HFFc6 (cell line): ENCODE measurements at places on chromosomes 16 and 17.
A peak's percentile ranks its signal among the peaks of the same experiment; 100 is the strongest.

- DNase-seq: no peak
Measured at GRCh38 chr17:40931311-40931710, 6.1 kb downstream of the KRT23 start.

- DNase-seq: no peak
Measured at GRCh38 chr17:79041723-79042420, 17.9 kb downstream of the C1QTNF1 start.

GRCh38 chr17:35773129-35773528, 12.4 kb downstream of the C17orf50 start:
- no peak for DNase-seq

- DNase-seq: no peak
Measured at GRCh38 chr16:88005968-88006367, 54.7 kb downstream of the BANP start.

GRCh38 chr17:36578671-36579070, 13.0 kb upstream of the DHRS11 start:
- DNase-seq: no peak

DNA sequence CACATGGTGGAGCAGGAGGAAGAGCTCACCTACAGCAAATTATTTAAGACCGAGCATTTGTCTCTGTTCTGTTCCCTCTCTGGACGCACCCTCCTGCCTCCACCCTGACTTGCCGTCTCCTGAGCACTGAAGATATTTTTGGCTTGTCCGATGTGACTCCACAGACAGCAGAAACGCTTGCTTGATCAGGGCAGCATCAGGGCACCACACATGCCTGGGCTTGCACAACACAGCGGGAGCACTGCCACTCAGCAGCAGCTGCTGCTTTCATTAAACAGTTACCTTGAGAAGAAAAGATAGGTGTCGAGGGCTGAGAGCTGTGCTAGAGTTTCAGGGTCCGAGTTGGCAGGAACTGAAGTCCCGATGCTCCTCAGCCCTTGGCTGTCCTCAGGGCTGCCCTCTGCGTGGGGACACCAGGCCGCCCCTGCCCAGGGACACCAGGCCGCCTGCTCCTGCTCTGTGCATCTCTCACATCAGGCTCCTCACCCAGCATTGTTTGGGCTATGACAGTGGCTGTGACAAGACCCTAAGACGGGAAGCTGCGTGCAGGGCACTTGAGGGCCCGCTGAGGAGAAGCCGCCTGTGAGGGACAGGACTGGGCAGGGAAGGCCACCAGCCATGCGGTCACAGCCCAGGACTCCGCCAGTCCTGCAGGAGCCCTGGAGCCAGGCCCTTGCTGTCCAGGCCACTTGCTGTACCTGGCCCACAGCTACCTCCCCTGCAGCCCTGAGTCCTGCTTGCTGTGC, 21.3 kb upstream of the CDH15 start:
- DNase-seq: no peak

DNA sequence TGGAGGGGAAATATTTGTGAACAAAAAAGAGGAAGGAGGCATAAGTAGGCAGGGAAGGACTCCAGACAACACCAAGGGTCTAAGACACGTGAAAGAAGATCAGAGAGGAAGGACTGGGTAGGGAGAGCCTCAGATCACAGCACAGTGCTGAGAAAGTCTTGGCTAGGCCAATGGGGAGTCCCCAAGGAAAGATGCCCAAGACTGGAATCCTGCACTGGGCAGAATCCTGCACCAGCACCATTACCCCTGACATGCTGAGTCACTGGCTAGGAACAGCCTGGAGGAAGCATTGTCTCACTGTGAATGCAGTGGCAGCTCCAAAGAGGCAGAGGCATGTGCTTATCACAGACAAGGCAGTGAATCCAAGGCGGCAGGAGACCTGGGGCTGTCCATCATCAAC, 19.2 kb downstream of the CLEC19A start:
- DNase-seq: no peak

DNA sequence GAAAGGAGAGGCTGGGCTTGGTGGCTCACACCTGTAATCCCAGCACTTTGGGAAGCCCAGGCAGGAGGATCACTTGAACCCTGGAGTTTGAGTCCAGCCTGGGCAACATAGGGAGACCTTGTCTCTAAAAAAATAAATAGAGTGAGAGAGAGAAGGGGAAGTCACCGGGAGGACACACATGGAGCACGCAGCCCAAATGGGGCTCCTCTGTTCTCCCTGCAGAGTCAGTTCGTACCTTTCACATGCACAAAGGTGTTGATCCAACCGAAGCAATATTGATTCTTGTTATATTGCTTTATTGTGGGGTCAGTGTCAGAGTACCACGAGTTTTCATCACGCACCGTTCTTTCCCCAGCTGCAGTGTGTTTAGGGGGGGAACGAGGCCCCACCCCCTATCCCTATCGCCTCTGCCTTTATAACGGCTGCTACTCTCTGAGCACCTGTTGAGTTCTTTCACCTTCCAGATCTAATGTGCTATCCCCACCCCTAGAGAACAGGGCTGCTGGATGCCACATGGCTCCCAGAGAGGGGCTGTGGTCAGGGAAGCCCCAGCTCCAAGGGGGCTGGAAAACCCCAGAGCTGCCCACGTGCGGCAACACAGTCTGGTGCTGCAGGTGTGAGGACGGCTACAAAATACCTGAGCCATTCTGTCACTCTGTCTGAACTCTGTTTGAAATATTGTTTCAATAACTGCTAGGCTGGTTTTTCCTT, 1.0 kb upstream of the TMEM235 start:
- no peak for DNase-seq

DNA sequence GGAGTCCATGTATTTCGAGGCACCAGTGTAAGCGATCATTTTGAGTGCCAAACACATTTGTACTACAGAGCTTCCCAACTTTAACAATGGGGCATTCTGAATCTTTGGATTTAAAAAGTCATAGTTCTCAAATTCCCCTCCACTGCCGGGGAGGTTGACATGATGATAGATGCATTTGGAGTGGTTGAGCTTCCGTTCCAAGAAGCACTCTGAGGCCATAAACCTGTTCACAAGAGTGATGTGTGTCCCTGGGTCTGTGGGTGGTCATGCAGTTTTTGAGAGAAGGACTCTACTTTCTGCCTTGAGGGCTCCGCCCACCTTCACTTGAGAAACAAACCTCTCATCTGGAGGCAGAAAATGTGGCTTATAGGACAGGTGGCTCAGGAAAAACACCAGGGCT, 43.7 kb downstream of the IRX5 start:
- no peak for DNase-seq

DNA sequence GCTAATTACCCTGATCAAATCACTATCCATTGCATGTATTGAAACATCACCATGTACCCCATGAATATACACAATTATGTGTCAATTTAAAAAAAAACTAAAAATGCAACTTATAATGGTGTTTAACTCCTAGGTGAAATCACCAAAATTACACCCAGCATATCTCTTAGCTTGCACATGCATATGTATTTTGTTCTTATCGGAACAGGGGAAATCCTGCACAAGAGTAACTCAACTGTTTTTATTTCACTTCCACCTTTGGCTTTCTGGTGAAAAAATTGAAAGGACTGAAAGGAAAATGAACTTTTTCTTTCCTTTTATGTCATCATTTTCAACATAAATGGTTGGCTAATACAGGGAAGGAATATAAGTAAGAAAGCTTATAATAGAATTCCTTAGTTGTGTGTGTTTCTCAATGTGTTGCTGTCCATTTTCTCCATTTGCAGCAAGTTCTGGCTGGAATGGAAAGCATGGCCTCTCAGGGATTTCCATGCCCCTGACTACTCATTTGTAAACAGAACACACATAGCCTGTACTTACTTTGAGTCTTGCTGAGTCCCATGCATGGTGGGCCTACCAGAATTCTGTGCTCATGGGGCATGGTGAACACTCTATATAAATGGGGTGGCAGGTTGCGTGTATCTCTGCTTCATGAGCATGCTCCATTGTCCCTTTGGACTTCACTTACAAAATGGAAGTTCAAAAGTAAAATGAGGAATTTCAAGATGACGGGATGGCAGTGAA, 462.0 kb downstream of the HS3ST3B1 start:
- DNase-seq: no peak

DNA sequence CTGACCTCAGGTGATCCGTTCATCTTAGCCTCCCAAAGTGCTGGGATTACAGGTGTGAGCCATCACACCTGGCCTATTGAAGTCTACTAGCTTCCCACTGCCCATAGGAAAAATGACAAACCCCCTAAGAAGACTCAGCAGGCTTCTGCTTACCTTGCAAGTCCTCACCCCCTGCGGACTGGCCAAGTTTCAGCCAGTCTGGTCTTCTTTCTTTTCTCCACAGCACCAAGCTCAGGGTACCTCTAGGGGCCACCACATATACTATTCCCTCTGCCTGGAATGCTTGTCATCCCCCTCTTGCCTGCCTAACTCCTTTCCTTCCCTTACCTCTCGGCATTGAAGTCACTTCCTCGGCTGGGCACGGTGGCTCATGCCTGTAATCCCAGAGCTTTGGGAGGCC, 31.2 kb downstream of the ABCC3 start:
- no peak for DNase-seq

GRCh38 chr16:1688807-1689560, 10.9 kb downstream of the JPT2 start:
- DNase-seq: no peak

DNA sequence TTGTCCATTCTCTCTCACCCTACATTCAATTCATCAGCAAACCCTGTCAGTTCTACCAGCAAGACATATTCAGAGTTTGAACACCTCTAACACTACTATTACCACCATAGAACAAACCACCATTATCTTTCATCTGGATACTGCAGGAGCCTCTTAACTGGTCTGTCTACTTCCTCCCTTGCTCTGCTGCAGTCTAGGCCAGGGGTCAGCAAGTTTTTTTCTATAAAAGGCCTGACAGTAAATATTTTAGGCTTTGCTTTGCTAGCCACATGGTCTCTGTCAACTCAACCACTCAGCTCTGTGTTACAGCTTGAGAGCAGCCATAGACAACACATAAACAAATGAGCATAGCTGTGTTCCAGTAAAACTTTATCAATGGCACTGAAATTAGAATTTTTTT, 13.8 kb downstream of the KCTD19 start:
- peak; percentile 10 for DNase-seq

DNA sequence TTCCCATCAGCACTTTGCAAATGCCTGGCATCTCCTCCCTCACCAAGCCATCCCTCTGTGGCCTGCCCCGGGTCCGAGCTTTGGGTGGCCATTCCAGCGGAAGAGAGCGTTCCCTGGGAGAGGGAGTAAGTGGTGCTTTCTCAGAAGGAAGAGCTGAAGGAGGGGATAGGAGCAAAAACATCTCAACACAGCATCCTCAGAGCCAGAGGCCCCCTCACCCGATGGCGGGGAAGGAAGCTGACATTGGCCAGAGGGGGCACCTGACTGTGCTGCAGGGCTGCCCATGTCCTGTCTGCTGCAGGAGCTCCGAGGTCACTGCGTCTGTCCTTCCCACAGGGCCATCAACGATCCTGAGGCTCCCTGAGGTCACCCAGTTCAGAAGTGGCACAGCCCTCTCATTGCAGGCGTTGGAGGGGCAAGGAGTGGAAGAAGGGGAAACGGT, 427 bp upstream of the TLCD3B start:
- DNase-seq: no peak

DNA sequence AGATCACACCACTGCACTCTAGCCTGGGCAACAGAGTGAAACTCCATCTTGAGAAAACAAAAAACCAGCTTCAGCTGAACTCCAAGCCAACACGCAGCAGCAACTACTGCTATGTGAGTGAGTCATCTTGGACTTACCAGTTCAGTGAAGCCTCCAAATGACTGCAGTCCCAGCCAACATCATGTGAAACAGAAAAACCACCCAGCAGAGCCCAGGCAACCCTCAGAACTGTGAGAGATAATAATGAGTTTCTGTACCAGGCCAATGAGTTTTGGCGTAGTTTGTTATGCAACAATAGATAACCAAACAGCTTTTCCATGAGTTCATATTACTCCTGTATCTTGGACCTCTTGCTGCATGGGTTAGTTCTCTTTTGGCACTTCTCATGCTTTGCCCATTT, 23.3 kb downstream of the PHF12 start:
- no peak for DNase-seq

- no peak for DNase-seq
Measured at GRCh38 chr17:7574176-7574953, 5.1 kb upstream of the CD68 start.

DNA sequence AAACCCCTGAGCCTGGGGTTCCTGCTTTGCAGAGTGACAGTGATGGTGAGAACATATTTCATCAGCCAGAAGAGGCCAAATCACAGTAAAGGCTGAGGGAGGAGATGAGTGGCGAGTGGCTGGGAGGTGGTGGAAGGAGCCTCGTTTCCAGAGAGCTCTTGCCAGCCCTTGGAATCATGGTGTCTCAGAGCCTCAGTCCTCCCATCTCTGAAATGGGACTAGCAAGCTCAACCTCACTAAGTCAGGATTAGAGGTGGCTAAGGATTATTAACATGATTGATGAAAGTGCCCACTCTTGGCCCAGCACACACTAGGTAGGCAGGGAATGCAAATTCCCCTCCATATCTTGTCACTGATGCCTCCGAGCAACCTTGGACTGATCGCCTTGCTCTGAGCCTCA, 43.0 kb downstream of the IL4R start:
- no peak for DNase-seq

DNA sequence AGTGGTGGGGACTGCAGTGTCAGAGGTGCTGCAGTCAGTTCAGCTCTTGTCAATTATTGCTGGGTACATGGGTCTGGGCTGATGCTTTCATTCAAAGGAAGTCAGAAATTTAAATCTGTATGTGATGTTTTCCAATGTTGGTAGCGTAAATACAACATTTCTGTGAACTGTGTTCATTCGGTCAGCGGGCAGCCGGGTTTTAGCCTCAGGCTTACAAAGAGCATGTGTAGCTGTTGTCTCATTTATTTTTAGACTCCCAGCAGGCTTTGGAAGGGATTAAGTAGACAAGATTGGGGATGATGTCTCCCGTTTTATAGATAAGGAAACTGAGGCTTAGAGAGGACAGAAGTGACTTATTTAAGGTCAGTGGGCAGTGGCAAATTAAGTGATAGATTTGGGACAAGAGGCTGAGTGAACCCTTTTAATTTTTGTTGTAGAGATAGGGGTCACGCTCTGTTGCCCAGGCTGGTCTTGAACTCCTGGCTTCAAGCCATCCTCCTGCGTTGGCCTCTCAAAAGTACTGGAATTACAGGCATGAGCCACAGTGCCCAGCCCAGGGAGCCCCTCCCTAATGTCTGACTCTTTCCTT, 8.1 kb downstream of the AQP8 start:
- no peak for DNase-seq

- DNase-seq: no peak
Measured at GRCh38 chr17:3557768-3558583, at the start of gene TRPV3. Gene TRPV3 (minus strand): TSS chr17:3557812. CDS start chr17:3554850, 2,962 bp downstream.

- DNase-seq: no peak
Measured at GRCh38 chr16:80008857-80009256, 408.3 kb upstream of the MAF start.

GRCh38 chr17:21278450-21279197, 5.9 kb upstream of the MAP2K3 start:
- DNase-seq: no peak
